ENCODE measurements at places on chromosomes 7 and 10.

- no peak for DNase-seq
These were observed 275.9 kb upstream of the PLPP4 start for GRCh38 chr10:120181154-120181553.

DNA sequence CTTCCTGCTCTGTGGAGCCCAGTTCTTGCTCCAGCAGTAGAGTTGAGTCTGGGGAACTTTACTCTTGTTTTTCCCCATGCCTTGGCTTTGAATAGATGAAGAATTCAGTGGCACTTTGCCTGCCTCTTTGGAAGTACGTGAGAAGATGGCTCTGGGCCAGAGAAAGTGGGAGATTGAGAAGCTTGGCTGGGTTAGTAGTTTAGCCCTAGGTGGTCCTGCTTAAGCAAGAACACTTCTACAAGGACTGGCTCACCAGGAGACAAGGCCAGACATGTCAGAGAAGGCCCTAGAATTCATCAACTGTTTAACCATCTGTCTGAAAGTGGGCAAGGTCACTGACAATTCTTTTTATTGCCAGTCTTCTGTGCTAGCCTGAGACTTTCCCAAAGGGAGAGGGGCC is 410.3 kb downstream of the TYW1 start:
- DNase-seq: no peak

DNA sequence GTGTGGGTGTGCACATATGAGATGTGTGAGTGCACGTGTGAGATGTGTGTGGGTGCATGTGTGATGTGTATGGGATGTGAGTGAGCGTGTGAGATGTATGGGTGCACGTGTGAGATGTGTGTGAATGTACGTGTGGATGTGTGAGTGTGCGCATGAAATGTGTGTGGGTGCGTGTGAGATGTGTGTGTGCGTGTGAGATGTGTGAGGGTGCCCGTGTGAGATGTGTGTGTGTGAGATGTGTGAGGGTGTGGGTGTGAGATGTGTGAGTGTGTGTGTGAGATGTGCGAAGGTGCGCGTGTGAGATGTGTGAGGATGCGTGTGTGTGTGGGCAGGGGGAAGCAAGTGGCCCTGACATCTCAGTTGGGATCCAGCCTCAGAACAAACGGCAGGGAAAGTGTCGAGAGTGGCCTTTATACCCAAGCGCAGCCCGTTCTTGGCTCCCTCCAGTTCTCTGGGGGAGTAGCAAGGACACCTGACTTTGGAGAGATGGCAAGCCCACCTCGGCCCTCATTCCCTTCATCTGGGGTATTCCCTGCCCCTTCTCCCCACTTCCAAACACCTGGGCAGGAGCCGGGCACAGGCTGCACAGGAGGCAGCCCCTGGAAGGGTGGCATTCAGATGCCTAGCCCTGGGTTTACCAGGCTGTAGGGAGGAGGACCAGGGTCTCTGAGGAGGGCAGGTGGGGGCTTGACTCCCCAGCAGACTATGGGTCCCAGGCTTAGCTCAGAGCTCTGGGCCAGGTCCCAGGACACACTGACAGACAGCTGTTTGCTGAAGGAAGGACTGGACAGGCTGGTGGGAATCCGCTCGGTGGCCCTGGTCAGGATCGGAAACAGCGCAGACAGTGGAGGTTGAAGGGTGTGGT is 31.6 kb downstream of the PPIF start:
- no peak for DNase-seq

- DNase-seq: no peak
These were observed 289.1 kb downstream of the CCDC3 start for GRCh38 chr10:12712293-12712983.

- no peak for DNase-seq
These were observed 196.1 kb upstream of the GALNT17 start for GRCh38 chr7:70935854-70936253.
